ENCODE measurements at places on chromosomes 5 and 9.

DNA sequence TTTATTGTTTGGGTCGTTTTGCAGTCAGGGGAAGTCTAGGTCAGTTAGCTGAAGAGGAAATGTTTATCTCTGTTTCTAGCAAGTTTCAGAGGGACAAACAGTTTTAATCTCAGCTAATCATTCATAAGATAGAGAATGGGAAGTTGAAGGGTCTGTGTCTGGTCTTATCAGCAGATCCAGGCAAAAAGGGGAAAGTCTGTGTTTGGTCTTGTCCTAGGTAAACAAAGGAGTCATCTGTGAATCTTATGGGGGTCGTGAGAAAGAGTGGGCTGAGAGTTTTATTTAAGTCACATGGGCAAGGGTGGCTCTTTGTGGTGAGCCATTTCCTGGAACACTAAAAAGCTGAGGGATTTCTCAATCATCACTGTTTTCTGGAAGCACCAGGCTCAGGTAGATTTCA, 5.6 kb upstream of the SNCAIP start:
- DNase-seq, result no peak

DNA sequence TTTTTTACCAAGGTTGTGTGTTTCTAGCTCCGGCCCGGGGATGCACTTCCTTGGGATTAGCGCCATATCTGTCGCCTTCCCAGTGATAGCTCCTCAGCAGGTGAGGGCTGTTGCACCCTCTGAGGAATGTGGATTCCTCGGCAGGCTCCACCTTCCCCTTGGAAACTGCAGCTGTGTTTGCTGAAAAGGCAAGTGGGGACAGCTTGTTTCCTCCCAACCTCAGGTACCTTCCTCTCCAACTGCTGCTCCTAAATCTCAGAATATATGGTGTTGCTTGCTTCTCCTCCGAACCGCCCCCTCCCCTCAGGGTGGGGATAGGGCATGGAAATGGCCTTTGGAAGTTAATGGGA, 1.3 kb downstream of the SLC1A1 start:
- peak; percentile 52 for DNase-seq

DNA sequence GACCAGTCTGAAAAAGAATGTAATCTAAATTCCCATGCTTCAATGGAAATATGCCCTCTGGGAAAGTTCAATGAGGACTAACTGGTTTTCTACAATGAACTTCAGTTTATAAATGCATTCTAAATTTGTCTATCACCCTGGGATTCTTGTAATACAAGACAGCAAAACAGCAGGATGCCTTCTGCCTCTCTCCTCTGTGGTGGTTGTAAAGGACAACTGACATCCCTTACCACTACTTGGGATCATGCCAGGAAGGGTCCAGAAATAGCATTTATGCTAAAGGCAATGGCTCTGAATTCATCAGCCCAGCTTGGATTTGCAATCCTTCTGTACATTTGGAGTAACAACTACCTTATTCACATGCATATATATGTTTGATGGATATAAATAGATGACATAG, 97.3 kb upstream of the ADAMTS16 start:
- no peak for DNase-seq

DNA sequence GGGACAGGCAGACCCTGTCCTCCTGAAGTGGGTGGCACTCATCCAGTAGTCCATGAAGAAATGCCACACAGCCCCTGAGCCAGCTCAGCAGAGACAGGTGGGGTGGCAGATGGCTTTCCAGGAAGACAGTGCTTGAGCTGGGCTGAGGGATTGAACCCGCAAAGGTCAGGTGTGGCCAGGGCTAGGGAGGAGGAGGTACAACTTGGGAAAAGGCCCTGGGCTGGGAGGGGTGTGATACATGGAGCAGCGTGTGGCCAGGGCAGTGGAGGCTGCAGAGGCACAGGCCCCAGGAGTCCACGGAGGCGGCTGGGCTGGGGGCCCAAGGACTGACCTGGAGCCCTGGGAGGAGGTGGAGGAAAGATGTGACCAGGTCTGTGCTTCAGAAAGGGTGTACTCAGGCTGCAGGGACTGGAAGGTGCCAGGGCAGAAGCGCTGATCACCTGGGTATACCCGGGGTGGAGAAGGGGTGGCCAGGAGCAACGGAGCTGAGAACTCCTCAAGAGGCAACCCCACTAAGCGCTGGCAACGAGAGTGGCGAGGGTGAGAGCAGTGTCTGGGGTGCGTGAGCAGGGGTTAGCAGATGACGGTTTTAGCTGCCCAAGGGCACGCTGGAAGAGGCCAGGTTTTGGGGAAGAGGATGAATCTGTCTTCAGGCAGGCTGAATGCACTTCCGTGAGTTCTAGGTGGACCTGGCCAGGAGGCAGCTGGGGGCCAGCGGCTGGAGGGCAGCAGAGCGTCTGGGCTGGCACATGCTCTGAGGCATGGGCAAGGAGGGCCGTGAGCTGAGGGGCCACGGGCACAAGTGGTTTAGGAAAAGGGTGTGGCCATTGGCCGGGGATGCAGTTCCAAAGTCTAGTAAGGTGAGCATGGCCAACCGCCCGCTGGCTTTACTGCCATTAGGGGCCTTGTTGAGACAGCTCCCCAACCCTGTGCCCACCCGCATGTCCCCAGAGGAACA, 3.9 kb upstream of the RABL6 start:
- no peak for DNase-seq

- no peak for DNase-seq
These were observed 38.1 kb downstream of the ITGA1 start for GRCh38 chr5:52825826-52826225.

- no peak for DNase-seq
These were observed 14.0 kb downstream of the OR13J1 start for GRCh38 chr9:35856206-35856605.

- DNase-seq, result peak; percentile 56
These were observed 48.0 kb upstream of the DMRT3 start for GRCh38 chr9:928363-929042.

GRCh38 chr9:125634040-125634717, 72.8 kb downstream of the MAPKAP1 start:
- no peak for DNase-seq

- DNase-seq, result no peak
These were observed 305.0 kb downstream of the RASEF start for GRCh38 chr9:82757924-82758323.

DNA sequence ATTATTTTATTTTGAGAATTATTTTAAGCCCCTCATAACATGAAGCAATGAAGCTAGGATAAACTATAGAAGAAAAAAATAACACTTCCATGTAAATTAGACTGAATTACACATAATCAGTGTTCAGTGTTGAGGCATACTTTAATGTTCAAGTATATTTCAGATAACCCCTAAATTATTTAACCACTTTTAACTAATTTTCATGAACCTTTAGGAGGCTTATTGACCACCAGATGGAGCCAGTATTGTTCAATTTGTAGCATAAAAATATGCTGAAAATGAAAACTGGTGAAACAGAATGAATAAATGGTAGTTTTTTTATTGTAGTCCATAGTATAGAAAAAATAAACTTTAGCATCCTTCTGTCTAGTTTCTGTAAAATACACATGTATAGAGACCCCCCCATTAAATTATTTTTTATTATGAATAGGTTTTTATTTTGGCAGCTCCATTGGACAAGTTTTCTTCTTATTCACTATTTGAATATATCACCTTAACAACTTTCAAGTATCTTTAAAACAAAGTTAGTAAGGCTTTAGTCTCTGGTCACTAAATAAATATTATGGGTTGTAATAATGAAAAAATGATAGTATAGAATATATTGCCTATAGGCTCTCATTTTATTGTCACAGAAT, 190.1 kb downstream of the CWC27 start:
- no peak for DNase-seq

GRCh38 chr9:81083854-81084512, 605.4 kb downstream of the TLE1 start:
- DNase-seq, result peak; percentile 4

GRCh38 chr5:179795049-179795862, 1.5 kb downstream of the LTC4S start:
- DNase-seq, result peak; percentile 51

- DNase-seq, result no peak
These were observed 955 bp downstream of the QRFP start for GRCh38 chr9:130895481-130896232.

GRCh38 chr9:29928072-29928471, 2354.8 kb upstream of the C9orf72 start:
- DNase-seq, result no peak

GRCh38 chr9:126501383-126502331, 112.1 kb upstream of the LMX1B start:
- DNase-seq, result no peak

DNA sequence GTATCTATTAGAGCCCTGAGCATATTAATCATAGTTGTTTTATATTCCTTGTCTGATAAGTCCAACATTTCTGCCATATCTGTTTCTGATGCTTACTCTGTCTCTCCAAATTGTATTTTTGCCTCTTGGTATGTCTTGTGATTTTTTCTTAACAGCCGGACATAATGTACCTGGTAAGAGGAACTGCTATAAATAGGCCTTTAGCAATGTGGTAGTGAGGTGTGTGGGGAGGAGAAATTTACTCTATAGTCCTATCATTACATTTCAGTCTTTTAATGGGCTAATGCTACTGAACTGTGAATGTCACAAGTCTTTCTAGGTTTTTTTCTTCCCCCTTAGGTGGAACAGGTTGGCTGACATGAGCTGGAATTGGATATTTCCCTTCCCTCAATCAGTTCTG, 176.1 kb upstream of the FGF10 start:
- no peak for DNase-seq

GRCh38 chr5:179427032-179427675, 81.9 kb upstream of the ADAMTS2 start:
- no peak for DNase-seq

- no peak for DNase-seq
These were observed 29.0 kb upstream of the GPR150 start for GRCh38 chr5:95590880-95591279.

- no peak for DNase-seq
These were observed 203.3 kb downstream of the ADAMTS12 start for GRCh38 chr5:33688526-33688925.

DNA sequence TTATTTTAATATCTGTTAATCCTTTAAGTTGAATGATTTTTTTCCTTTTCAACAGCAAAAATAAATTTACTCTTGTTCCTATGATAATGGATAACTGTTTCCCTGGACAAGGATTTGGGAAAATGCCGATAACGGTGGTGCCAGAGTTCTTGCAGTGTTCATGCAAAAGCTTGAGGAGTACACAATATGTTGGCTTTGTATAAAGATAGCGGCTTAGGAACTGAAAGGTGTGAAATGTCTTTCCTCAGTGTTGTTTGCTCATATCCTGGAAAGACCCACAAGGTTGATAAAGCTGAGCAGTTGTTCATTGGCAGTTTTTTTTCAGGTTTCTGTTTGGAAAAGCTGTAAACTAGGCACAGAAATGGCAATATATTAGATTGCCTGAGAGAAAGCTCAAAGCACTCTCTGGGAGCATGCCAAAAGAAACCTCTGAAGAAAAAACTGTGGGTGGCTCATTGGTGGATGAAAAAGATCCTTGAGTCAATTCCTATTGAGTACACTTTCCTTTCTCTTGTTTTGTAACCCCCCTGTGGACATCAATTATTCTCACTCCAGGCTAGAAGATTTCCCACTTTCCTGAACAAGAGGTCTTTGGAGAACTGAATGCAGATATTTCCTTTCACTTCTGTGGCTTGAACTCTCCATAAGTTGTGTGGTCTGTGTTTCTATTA, 117.2 kb upstream of the RGMB start:
- no peak for DNase-seq

- DNase-seq, result no peak
These were observed 79.3 kb upstream of the OTULINL start for GRCh38 chr5:14502294-14502690.

DNA sequence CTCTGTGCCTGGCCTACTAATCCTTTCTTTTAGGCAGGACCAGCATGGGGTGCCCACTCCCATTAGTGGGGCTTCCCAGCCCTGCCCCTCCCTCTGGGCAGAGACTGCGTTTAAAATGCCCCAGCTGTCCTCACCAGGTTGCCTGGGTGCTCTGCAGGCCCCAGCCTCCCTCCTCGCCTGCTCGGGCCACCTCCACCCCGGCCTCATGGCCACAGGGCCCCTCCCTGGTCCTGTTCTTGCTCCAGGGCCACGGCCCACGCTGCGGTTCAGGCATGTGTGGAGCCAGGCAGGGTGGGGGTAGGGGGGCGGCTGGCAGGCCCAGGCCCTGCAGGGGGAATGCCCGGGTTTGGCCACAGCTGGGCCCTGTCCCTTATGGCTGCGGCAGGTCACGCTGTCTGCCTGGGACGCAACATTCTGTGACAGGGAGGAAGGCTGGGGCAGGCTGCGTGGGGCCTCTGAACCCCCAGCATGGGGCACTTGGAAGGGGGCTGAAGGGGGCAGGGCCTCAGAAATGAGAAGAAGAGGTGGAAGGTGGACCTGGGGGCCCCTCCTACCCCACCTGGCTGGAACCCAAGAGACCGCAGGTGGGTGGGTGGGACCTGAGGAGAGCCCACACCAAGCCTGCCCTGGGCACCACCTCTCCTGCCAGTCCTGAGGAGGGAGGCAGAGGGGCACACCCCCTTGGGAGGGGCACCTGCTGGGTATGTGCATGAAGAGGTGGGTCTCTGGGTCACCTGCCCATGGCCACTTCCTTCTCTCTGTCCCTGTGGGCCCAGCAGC, at the start of gene LCN12:
Gene LCN12 (plus strand): TSS at position 733 of the 780 bp plus-strand sequence. CDS start 55 bp downstream, outside the sequence.
- no peak for DNase-seq

DNA sequence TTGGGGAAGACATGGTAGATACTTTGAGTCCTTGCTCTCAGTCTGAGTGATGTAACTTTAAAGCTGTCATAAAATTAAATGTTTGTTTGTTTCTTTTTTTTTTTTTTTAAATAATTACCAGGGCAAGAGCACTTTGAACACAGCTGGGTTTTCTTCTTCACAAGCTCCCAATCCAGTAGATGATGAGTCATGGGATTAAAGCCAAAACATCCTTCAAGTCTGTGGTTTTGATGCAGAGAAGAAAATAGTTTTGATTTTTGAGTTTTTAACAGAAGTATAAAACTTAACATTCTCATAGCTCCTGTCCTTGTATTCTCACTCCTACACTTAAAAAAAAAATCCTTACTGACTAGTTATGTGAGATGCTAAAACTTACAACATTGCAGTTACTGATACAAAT, 34.8 kb upstream of the IL31RA start:
- peak; percentile 15 for DNase-seq

DNA sequence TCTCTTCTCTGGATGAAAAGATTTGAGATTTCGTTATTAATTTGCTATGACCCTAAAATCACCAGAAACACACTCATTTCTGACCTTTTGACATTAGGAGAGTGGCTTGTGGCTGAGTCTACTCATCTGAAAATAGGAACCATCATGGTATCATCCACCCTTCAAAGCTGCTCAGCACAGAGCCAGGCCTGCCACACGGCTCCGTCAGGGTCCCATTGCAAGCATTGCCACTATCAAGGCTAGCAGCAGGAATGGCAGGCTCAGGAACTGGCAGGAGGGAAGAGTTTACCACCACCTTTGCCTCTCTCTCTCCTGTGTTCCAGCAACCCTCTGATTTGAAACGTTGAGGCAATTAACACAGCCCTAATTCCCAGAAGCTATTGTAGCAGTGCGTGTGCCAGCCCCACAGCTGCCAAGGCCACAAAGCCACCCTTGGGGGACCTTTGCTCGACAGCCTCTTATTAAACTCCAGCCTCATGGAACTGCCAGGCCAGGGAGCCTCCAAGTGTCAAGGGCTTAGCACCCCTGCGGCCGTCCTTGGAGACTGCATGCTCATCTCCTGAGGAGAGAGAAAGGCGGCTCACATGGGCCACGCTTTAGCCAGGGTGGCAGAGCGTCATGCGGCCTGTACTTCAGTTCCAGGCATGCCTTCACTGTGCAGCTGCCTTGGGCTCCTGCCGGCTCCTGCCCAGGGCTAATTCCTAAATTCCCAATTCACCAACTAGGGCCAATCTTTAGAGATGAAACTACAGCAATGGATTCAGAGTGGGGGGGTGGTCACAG, 145.9 kb downstream of the ROR2 start:
- DNase-seq, result no peak
